ENCODE measurements at places on chromosomes 1 and 21.

DNA sequence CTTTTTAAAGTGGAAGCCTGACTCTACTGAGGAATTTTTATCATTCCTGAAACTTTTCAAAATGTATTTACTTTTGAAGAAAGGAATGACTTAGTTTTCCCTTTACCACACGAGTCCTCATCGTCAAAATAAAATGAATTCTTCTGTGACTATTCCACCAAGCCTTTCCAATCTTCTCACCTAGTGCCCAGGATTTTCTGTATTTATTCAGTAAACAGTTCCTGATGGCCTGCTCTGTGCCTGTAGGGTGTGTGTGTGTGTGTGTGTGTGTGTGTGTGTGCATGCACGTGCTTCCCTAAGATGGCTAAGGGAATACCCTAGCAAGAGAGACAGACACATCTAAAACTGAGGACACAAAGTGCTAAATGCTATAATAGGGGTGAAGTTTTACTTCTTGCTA is 395.0 kb upstream of the USP24 start:
- DNase-seq = no peak

DNA sequence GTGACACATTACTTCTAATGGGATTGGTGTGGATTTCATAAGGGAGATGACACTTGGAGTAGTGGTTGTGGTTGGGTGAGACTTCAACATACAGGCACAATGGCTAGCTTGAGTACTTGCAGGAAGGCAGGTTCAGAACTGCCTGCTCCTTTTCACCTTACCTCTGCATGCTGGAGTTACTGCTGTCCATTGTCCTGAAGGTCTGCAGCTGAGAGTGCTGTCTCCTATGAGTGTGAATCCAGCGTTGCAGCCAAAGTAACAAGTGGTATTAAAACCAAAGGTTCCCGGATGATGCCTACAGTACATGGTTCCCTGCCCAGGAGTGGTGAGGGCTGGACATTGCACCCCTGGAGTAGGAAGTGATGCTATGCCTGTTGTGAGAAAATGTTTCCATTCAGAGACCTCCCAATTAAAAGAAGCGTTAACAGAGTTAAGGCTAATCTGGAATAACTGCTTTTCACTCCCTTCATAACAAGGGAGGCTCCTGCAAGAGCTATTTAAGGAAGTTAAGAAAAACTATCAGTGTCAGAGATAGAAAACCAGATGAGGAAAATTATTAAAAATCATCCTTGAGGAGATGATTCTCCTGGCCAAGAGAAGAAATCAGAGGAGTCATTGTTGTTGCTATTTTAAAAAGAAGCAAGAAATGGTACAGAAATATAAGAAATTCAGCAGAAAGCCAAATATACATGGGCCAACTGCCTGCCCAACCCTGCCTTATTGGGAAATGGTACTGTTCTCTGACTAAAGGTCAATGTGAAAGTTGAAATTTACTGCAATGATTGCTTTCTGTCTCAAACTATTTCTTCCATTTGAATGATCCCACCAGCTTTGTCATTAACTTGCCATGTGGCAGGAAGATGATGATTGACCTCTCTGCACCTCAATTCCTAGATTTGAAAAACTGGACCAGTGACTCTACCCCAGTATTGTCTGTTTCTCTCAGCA is 9.8 kb upstream of the F5 start:
- DNase-seq = no peak

DNA sequence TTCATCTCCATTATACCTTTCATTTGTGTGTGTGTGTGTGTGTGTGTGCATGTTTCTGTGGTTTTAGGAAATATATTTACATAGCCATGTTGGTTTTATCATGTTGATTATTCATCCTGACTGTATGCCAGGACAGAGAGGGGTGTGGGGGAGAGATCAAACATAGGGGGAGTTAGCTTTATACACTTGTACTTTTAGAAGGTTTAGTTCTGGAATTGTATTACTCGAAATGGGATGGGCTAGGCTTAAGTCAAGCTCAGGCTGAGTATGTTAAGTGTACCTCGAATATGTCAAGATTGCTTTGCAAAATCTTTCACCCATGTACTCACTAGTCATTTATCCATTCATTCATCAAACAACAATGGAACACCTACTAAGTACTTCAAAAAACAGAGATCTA is 123.3 kb downstream of the HMCN1 start:
- peak; percentile 24 for DNase-seq

DNA sequence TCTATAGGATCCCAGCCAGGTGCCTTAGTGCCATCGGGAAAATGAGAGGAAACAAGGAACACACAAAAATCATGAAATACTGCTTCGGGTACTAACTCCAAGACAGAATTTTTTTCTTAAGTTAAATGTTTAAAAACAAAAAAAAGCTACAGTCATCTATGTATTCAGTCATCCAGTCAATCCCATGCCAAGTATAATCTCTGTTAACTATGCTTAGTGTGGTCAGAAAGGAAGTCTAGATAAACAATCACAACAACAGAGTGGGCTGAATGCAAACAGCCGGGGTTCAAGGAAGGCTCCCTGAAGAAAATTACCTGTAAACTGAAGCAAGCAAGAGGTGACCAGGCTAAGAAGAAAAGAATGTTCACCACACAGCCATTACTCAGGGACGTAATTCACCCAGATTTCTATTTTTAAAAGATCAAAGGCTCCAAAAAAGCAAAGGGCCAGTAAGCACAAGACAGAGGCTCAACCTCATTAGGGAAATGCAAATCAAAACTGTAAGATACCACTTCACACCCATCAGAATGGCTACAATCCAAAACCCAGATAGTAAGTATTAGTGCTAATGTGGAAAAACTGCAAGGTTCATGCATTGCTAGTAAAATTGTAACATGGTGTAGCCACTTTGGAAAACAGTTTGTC is 53.0 kb downstream of the RERE start:
- DNase-seq = no peak

- DNase-seq = peak; percentile 36
Measured at GRCh38 chr1:193558491-193559028, 372.1 kb upstream of the B3GALT2 start.

- DNase-seq = peak; percentile 97
Measured at GRCh38 chr1:85289207-85289847, 12.9 kb upstream of the BCL10 start.

DNA sequence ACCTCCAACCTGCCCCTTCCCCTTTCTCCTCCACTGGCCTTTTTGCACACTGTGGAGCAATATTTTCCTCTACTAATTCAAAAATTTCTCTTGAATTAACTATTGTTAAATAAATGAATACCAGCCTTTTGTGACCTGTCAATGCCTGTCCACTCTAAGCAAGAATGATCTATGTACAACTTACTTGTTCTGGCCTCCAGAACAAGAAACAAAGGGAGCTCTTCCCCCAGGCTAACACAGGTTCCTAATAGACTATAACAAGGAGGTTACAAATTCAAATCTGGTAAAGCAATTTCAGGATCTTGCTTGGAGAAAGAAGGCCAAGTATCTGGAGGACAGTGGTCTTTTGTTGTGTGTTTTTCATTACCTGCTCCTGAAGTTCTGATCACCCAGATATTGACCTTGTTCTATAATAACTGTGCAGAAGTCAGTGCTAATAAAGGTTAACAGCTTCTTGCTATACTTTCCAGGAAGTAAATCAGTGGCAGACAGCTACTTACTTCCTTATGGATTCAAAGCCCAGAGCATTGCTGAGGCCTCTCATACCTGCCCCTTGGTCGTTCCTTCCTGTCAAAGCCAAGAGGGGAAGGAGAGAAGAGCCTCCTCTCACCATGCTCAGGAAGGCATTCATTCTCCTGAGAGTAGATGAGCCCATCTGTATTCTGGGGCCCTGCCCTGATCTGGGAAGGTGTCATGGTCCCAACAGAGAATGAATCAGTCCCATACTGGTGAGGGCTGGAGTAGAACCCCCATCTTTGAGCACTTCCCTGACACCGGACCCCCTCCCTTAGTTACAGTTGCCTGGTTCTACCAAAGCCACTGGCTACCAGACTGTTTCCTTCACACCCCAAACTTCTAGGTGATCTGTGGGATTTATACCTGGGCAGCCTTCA is 56.8 kb downstream of the DESI2 start:
- DNase-seq = no peak

DNA sequence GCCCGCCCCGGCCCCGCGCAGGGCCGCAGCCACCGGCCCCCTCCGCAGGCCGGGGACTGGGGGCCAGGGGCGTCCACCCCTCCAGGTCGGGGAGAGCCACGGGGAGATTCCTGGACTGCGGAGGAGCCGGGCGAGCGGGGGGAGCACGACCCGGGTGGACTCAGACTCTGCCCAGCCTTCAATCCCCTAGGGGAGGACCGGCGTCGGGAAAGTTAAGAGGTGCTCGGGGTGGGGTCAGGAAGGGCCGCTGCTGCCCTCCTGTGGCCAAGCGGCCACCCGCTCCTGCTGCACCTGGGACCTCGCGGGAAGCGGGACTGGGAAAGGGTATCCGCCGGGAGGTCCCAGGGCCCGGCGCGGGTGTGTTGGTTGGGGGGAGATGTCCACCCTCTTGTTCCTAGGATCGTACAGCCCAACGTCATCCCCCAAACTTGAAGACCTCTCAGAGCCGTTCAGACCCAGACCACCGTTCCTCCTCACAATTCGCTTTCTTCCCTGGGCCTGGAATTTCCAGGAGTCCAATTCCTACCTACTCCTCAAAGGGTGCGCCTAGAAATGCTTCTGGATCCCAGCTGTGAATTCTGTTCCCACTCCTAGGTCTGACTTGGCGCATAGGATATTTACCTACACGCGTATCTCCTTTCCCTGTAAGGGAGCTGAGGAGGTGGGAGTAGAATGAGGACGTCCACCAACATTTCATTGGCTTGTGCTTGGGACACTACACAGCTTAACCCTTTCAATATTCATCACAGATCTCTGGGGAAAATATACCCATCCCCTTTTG is 484 bp upstream of the RHOC start:
- peak; percentile 46 for DNase-seq

- DNase-seq = no peak
Measured at GRCh38 chr1:107782217-107782845, 182.6 kb downstream of the VAV3 start.

- no peak for DNase-seq
Measured at GRCh38 chr1:42417166-42417565, 36.6 kb downstream of the RIMKLA start.

DNA sequence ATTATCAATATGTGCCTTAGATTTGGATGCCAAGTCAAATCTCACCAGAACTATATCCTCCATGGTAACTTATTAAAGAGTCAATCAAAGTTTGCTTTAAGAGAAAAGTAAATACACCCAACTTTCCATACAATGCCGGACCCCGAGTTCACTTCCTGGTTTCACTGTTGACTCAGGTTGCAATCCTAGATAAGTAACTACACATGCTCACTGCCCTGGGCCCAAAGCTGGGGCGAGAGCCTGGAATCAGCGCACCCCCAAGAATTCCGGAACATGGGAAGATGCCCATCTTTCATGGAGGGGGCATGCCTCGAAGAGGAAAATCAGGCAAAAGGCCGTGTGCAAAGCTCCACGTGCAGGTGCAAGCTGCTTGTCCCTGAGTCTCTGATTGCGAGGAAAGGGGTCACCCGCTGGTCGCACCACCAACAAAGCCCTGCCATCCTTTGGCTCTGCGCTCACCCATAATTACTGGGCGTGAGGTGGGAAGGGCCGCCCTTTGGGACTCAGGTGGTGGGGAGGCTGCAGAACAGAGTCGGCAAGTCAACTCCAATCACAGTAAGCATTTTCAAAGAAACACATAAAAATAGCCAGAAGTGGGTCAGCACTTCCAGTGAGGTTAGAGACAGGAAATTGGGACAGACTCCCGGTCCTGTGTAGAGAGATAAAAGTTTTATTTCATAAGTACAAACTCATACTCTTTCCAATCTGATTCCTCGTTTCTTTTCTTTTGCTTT is 167.7 kb downstream of the TOMM20 start:
- peak; percentile 51 for DNase-seq

Measured in epithelial cell of prostate (primary cell).